ENCODE measurements at places on chromosomes 1 and 21. TPM values are rescaled to one million over a fixed set of nuclear protein-coding genes. Genes with fewer than 3 reads are reported as not detected.

GRCh38 chr21:14995226-14995625, 69.6 kb downstream of the NRIP1 start:
- DNase-seq: no peak

DNA sequence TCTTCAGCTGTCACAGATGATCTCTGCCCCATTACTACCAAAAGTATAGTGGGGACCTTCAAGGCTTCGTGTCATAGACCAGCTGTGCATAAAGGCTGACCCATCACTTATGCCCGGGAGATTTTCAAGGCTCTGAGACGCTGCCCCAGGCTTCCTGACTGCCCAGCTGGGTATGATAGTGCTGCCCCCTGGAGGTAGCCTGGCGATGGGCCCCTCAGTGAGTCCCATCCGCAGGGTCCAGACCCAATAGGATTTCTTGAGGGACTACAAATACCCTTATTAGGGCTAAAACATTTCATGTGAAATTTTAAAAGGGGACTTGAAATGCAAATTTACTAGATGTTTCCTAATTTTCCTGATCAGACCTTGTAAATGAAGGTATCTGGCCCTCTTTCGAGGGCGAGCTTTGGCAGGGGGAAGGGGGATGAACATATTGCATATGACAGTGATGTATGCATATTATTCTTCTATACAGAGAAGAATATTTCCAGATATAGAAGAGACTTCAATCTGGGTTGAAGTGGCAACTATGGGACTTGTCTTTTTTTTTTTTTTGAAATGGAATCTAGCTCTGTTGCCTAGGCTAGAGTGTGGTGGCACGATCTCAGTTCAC, 11.7 kb upstream of the FCMR start:
- DNase-seq: peak; percentile 48

- no peak for DNase-seq
Measured at GRCh38 chr1:213051881-213052202, 801 bp downstream of the RPS6KC1 start.

- DNase-seq: no peak
Measured at GRCh38 chr1:42211224-42211623, 46.7 kb upstream of the GUCA2A start.

- DNase-seq: no peak
Measured at GRCh38 chr1:33649759-33650158, 177.3 kb downstream of the ZSCAN20 start.

- DNase-seq: no peak
Measured at GRCh38 chr1:4085546-4085945, 185.5 kb upstream of the C1orf174 start.

The MCOLN3 gene
- polyA plus RNA-seq: 4.2 TPM
